ENCODE measurements at places on chromosomes 3 and 15.

DNA sequence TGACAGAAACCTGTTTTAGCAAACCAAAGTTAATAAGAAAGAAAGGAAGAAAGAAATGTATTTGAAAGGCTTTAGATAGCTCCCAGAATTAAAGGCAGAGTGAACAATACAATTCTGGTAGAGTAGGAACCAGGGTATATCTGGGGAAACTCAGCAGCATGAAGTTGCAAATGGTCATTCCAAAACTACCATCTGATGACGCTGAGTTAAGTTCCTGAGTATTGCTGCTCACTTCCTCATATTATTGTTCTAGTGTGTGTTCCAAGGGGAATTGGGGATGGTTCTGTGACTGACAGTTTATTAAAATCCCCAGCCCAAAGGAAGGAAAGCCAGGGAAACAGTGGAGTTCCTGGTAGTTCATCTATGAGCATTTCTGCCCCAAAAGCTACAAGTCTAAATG is 88.3 kb upstream of the FRMD4B start:
- no peak for DNase-seq

DNA sequence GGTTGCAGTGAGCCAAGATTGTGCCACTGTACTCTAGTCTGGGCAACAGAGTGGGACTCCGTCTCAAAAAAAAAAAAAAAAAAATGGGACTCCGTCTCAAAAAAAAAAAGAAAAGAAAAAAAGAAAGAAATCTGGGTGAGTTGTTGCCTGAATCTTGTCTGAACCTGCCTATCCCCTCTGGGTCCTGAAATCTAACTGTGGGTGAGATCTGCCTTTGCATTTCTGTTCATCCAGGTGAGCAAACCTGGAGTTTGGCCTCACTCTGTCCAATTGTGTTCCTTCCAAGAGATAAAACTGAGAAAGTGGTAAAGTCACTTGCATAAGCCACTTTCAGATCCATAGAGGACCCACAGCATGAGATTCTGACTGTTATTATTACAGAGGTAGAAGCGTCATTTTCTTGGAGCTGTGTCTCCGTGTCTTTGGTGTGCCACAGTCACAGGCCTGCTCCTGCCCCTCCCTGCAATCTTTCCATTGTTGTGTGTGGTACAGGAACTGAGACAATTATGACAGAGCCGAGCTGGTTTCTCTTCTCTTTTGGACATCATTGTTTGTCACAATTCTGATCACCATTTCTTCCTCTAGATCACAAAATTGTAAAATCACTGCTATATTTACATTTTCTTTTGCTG is 235.9 kb downstream of the LPP start:
- DNase-seq, result no peak

DNA sequence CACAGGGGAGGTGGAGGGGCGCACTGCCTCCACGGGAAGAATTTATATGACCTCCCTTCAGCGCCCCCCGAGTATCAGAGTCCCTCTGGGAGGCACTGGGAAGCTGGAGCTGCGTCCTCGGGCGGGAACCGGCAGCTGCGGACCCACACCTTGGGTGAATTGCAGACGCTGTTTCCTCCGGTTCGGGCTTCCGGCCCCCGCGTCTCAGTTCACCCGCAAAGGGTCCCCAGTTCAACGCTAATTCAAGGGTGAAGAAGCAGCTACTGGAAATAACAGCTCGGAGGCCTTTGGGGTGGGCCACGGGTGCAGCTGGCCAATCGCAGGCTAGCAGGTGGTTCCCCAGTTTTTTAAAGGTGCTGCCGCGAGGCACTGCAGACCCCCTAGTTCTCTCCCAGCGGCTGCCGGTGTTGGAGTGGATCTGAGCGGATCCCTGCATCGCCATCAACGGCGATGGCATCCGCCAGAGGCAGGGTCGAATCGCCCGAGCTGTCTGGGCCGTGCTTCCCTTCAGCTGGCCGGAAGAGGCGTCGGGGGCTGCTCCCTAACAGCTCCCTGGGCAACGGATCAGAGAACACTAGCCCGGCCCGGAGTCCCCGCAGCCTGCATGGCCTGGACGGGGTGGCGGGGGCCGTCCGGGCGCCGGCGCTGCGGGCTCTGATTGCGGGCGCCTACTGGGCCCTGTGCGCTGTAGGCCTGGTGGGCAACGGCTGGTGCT is 19.4 kb upstream of the ADAMTS7 start:
- peak; percentile 71 for DNase-seq

DNA sequence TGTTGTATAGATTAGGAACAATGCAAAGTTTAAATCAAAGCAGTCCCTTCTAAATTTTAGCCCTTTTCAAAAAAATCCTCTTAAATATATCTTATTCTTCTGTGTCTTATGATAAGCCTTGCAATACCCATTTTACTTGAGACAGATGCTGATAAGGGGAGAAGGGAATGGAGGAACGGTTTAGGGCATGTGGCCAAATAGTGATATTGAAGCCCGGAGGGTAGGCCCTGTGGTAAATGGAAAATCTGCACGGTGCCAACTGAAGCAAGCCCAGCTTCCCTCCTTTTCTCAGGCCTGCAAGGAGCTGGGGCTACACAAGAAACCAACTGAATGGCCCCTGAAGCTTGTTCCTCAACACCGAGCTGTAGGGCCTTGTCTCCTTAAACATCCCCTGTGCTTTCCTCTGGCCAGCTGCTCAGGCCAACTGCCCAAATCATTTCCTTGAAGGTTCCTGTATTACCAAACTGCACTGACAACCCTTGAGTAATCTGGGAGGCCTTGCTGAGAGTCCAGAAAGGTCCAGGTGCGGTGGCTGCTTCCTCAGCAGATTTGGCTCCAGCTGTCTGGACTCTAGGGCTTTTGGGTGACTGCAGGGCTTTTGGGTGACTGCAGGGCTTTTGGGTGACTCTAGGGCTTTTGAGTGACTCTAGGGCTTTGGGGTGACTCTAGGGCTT is 67.2 kb downstream of the NCEH1 start:
- no peak for DNase-seq

DNA sequence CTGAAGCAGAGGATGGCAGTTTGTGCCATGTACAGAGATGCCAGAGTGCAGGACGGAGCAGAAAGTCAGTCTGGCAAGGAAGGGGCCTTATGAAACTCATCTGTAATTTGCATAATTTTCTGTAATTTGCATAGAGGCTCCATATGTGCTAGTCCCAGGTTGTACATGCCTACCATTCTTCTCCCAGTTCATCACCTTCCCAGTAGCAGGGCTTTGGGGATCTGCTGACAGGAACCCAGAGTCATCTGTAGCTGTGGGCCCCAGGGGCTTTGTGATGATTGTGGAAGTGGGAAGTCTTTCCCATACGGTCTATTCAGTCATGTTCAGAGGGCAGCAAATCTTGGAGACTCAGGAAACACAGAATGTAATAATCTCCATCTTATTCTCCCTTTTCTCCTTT is 42.4 kb upstream of the SIAH2 start:
- no peak for DNase-seq

DNA sequence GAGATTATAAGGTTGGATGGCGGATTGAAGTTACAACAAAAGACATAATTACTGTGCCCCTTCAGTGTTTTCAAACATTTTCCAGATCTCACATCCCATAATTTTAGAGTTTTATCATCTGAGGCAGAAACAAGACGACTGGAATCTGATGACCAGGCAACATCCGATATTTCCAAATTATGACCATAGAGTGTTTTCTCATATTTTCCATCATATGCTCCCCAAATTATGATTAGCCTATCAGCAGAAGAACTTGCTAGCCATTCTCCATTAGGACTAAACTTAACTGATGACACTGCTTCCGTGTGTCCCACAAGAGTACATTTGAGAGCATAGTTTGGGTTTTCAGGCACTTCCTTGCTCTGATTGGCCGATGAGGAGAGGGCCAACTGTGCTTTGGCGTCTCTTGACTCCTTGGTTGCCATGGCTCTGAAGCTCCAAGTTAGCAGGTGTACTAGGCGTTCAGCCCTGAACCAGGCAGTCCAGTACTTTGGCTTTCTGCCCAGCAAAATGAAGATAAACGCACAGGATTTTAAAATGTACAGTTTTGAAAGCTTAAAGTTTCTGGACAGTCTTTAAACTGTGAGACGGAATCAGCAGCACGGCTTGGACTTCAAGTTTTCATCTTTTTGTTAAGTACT is 638 bp downstream of the WDR5B start:
- DNase-seq, result no peak

DNA sequence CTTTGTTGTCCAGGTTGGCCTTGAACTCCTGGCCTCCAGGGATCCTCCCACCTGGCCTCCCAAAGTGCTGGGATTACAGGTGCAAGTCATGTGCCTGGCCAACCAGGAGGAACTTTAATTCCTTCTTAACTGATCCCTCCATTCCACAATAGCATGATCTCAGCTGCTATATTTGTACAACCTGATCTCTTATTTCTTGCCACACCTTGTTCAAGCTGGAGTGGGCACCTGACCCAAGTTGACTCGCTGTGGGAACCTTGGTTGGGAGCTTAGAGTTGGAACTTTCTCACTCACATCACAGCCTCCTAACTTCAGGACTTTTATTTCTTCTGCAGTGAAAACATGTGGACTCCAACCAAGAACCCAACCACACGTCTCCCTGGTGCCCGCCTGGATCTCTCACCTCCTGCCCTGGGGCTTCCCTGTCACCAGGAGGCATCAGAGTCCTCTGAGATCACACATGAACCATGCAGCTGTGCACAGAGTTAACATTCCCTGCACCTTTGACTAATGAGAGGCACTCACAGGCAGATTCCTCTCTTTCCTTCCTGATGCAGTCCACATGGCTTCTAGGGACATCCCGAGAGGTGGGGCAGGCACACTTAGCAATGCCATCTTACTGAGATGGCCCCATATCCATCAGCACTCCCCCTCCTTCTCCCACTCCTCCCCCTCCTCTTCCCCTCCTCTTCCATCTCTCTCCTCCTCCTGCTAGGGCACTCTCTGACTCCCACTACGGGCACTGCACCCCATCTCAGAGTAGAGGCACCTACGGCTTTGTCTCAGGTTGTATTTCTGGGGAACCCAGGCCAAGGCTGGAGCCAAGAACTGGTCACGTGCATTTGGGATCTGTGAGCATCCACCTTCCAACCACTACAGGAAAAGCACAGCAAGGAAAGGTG is 9.7 kb upstream of the CYFIP1 start:
- no peak for DNase-seq

- no peak for DNase-seq
Observed at GRCh38 chr3:113250566-113250965, 39.2 kb downstream of the BOC start.

Measured in right kidney (tissue), 9 donors.